Tibial artery (tissue), 4 donors: ENCODE measurements at places on chromosomes 13 and 19.

GRCh38 chr19:44789943-44790483 is 12.3 kb downstream of the CBLC start:
- H3K4me1 ChIP-seq, result no peaks in the 10 kb centered on the region
- H3K36me3 ChIP-seq, result no peaks in the 10 kb centered on the region
- no peak overlapping the region for H3K27ac ChIP-seq

- H3K27me3 ChIP-seq, result no peaks in the 10 kb centered on the region
- no peak overlapping the region for H3K4me3 ChIP-seq
- no peaks in the 10 kb centered on the region for H3K4me1 ChIP-seq
- DNase-seq, result no peak
Observed at GRCh38 chr13:51838240-51838846, 6.6 kb downstream of the TMEM272 start.

GRCh38 chr13:44739539-44739938 is 163.4 kb upstream of the TSC22D1 start:
- DNase-seq, result no peak
- no peak overlapping the region for H3K27ac ChIP-seq
- no peaks in the 10 kb centered on the region for H3K36me3 ChIP-seq

DNA sequence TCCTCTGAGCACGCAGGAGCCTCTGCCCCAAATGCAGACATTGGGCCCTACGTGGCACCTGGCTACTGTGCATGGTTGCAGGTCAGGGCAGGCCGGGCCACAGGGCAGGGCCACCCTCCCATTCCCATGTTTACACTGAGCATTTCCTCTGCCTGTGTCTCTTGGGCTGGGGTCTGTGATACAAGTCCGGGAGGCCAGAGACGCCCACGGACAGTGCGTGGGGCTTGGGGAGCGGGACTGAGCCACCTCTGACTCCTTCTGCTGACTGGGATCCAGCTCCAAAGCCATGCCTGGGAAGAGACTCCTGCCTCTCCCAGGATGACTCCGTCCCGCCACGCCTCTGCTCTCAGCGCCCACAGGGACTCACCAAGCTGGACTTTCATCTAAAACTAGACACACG is 18.8 kb downstream of the GAS6 start:
- H3K27me3 ChIP-seq, result no peaks in the 10 kb centered on the region
- H3K36me3 ChIP-seq, result peaks cover 62% of the 10 kb centered on the region
- DNase-seq, result peak; percentile 62
- H3K4me3 ChIP-seq, result no peak overlapping the region

- H3K36me3 ChIP-seq, result peaks cover 100% of the 10 kb centered on the region
- no peak for DNase-seq
- no peak overlapping the region for H3K27ac ChIP-seq
- no peak overlapping the region for H3K4me3 ChIP-seq
Observed at GRCh38 chr19:5663904-5664303, 16.4 kb downstream of the MICOS13 start.

DNA sequence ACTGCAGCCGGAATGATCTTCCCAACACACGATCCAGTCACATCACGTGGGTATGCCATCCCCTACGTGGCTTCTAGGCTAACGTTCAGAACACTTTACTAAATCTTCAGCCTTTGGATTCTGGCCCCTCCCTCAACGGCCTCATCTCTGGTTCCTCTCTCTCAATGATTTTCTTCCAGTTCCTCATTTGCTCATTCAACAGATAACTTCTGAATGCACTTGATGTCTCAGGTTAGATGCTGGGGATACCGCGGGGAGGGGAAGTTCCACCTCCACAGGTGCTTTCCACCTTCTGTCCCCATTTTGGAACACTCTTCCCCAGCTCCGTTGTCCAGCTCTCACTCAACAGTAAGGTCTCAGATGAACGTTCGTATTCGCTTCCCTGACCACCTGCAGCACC is 66.1 kb downstream of the ATP7B start:
- H3K27ac ChIP-seq, result no peak overlapping the region
- H3K4me3 ChIP-seq, result no peak overlapping the region
- peaks cover 12% of the 10 kb centered on the region for H3K36me3 ChIP-seq
- H3K27me3 ChIP-seq, result no peaks in the 10 kb centered on the region

- no peaks in the 10 kb centered on the region for H3K4me1 ChIP-seq
- no peak for DNase-seq
- H3K36me3 ChIP-seq, result no peaks in the 10 kb centered on the region
- H3K27me3 ChIP-seq, result peaks cover 8% of the 10 kb centered on the region
- no peak overlapping the region for H3K4me3 ChIP-seq
Observed at GRCh38 chr19:21580101-21580500, 74.7 kb downstream of the ZNF429 start.

GRCh38 chr19:34145741-34146202 is 26.5 kb upstream of the LSM14A start:
- DNase-seq, result no peak
- no peaks in the 10 kb centered on the region for H3K27me3 ChIP-seq
- no peaks in the 10 kb centered on the region for H3K4me1 ChIP-seq
- H3K4me3 ChIP-seq, result no peak overlapping the region
- no peak overlapping the region for H3K27ac ChIP-seq
- H3K36me3 ChIP-seq, result no peaks in the 10 kb centered on the region

DNA sequence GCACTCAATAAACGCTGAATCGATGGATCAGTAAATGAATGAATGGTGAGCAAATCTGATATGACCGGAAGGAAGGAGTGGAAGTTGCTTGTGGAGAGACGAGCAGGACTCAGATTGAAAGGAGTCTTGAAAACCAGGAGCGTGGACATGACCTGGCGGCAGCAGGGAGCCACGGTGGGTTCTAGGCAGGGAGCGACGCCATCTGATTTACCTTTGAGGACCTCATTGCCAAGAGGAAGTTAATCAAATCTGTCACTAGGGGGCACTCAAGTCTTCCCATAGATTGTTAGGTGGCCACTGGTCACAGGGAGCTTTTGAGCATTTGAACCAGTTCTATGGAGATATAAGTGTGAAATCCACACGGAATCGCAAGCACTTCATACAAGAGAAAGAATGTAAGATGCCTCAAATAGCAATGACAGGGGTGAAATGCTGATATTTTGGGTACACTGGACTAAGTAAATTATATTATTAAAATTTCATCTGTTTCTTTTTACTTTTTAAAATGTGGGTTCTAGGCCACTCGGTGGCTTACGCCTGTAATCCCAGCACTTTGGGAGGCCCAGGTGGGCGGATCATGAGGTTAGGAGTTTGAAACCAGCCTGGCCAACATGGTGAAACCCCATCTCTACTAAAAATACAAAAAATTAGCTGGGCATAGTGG is 9.2 kb upstream of the FBN3 start:
- peaks cover 14% of the 10 kb centered on the region for H3K27me3 ChIP-seq
- H3K27ac ChIP-seq, result no peak overlapping the region
- H3K36me3 ChIP-seq, result no peaks in the 10 kb centered on the region
- peaks cover 9% of the 10 kb centered on the region for H3K4me1 ChIP-seq
- H3K4me3 ChIP-seq, result no peak overlapping the region

- no peak overlapping the region for H3K4me3 ChIP-seq
- no peak for DNase-seq
- H3K4me1 ChIP-seq, result no peaks in the 10 kb centered on the region
- H3K27ac ChIP-seq, result no peak overlapping the region
Observed at GRCh38 chr19:46357846-46358583, 11.1 kb downstream of the PPP5C start.

GRCh38 chr13:98195054-98195791 is 18.2 kb upstream of the RNF113B start:
- H3K36me3 ChIP-seq, result no peaks in the 10 kb centered on the region
- no peaks in the 10 kb centered on the region for H3K27me3 ChIP-seq
- no peak overlapping the region for H3K27ac ChIP-seq
- H3K4me1 ChIP-seq, result no peaks in the 10 kb centered on the region

DNA sequence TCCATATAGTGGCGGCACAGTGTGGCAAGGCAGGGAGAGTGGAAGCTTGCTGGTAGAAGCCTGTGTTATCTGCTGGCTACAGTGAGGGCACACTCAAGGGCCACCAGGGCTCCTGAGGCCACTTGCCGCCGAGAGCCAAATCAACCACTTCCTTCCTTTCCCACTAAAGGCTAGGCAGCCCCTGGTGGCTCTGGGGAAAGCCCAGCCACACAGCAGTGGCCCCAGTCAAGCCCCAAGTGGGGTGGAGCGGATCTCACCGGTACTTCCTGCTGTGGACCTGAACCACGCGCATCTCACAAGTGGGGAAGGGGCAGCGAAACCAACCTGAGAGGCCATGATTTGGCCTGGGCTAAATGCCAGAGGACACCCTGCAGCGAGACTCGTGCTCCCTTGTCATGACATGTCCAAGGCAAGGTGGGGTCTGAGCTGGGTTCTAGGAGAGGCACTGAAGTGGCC is 21.9 kb upstream of the SLC35E1 start:
- H3K27ac ChIP-seq, result no peak overlapping the region
- no peak for DNase-seq
- no peaks in the 10 kb centered on the region for H3K27me3 ChIP-seq
- no peaks in the 10 kb centered on the region for H3K36me3 ChIP-seq
- H3K4me3 ChIP-seq, result no peak overlapping the region
- peaks cover 27% of the 10 kb centered on the region for H3K4me1 ChIP-seq

- no peaks in the 10 kb centered on the region for H3K27me3 ChIP-seq
- H3K36me3 ChIP-seq, result no peaks in the 10 kb centered on the region
- H3K4me3 ChIP-seq, result no peak overlapping the region
- H3K4me1 ChIP-seq, result peaks cover 86% of the 10 kb centered on the region
Observed at GRCh38 chr19:8457209-8457608, 12.4 kb downstream of the HNRNPM start.

- no peaks in the 10 kb centered on the region for H3K4me1 ChIP-seq
- H3K27me3 ChIP-seq, result no peaks in the 10 kb centered on the region
- H3K27ac ChIP-seq, result no peak overlapping the region
- DNase-seq, result no peak
Observed at GRCh38 chr13:55069746-55070145, 2041.1 kb downstream of the OLFM4 start.

GRCh38 chr13:44263751-44264620 is 109.6 kb upstream of the SERP2 start:
- no peak overlapping the region for H3K4me3 ChIP-seq
- peaks cover 26% of the 10 kb centered on the region for H3K4me1 ChIP-seq
- no peak for DNase-seq
- no peaks in the 10 kb centered on the region for H3K36me3 ChIP-seq
- H3K27ac ChIP-seq, result peak overlapping the region; percentile 4
- no peaks in the 10 kb centered on the region for H3K27me3 ChIP-seq

DNA sequence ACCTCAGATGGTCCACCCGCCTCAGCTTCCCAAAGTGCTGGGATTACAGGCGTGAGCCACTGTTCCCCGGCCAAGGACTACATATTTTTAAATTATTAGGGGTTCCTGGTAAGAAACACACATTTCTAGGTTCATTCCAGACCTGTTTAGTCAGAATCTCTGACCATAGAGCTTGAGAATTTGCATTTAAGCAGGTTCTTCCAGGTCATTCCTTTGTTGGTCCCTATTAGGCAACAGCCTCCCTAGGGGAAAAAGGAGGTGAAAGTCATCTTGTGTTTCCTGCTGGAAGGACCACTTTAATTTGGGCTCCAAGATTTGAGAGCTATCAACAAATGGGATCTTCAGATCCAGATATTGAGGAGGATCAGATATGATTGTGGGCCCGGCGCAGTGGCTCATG is 16.3 kb downstream of the S1PR2 start:
- H3K27ac ChIP-seq, result no peak overlapping the region
- H3K4me3 ChIP-seq, result no peak overlapping the region
- no peaks in the 10 kb centered on the region for H3K36me3 ChIP-seq
- no peak for DNase-seq
- H3K27me3 ChIP-seq, result no peaks in the 10 kb centered on the region
- no peaks in the 10 kb centered on the region for H3K4me1 ChIP-seq

- no peak overlapping the region for H3K27ac ChIP-seq
- H3K4me3 ChIP-seq, result no peak overlapping the region
- no peaks in the 10 kb centered on the region for H3K4me1 ChIP-seq
- H3K27me3 ChIP-seq, result no peaks in the 10 kb centered on the region
- no peak for DNase-seq
Observed at GRCh38 chr19:18263324-18264136, 10.7 kb downstream of the IQCN start.

DNA sequence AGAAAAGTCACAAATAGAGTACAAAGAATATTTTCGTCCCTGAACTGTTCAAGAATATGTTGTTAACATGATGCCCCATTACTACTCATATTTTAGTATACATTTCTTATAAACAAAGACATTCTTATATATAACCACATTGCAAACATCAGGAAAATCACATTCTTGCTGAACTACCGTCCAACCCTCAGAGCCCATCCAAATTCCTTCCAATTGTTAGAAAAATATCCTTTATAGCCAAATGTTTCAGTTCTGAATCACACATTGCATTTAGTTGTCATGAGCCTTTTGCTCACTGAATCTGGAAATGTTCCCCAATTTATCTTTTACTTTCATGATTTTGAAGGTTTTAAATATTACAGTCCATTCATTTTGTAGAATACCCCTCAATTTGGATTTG is 467.8 kb upstream of the ARGLU1 start:
- H3K4me1 ChIP-seq, result no peaks in the 10 kb centered on the region
- H3K27ac ChIP-seq, result no peak overlapping the region
- H3K27me3 ChIP-seq, result no peaks in the 10 kb centered on the region
- H3K4me3 ChIP-seq, result no peak overlapping the region
- DNase-seq, result no peak

GRCh38 chr13:43270130-43270830 is 246.9 kb downstream of the DNAJC15 start:
- H3K36me3 ChIP-seq, result no peaks in the 10 kb centered on the region
- H3K4me3 ChIP-seq, result no peak overlapping the region
- no peak overlapping the region for H3K27ac ChIP-seq

DNA sequence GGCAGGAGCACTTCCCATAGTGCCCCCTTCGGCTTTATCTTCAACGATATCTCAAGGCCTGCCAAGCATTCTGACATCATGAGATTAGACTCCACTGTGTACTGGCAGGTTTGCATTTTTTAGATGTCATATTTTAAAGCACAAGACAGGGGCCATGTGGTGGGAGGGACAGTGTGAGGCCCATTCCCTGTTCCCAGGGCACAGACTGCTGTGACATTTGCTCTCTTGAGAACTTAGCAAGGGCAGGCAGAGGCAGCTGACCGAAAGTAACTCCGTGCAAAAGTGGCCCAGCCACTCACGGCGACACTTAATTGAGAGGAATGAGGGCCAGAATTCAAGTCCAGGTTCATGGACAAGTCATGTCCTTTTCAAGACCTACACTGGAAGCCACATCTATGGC is 201.8 kb downstream of the COL4A1 start:
- H3K27me3 ChIP-seq, result no peaks in the 10 kb centered on the region
- H3K27ac ChIP-seq, result no peak overlapping the region
- H3K36me3 ChIP-seq, result no peaks in the 10 kb centered on the region
- no peak for DNase-seq
- peaks cover 40% of the 10 kb centered on the region for H3K4me1 ChIP-seq

GRCh38 chr19:18852648-18853047 is 20.9 kb downstream of the UPF1 start:
- H3K27me3 ChIP-seq, result no peaks in the 10 kb centered on the region
- peaks cover 31% of the 10 kb centered on the region for H3K4me1 ChIP-seq
- H3K36me3 ChIP-seq, result peaks cover 77% of the 10 kb centered on the region
- no peak for DNase-seq

- H3K4me1 ChIP-seq, result no peaks in the 10 kb centered on the region
- no peaks in the 10 kb centered on the region for H3K27me3 ChIP-seq
- DNase-seq, result no peak
Observed at GRCh38 chr19:20245309-20245708, 78.3 kb downstream of the ZNF486 start.
